Motor neuron (in vitro differentiated cells): ENCODE measurements at places on chromosomes 2 and 18. TPM values are rescaled to one million over a fixed set of nuclear protein-coding genes. Genes with fewer than 3 reads are reported as not detected.

DNA sequence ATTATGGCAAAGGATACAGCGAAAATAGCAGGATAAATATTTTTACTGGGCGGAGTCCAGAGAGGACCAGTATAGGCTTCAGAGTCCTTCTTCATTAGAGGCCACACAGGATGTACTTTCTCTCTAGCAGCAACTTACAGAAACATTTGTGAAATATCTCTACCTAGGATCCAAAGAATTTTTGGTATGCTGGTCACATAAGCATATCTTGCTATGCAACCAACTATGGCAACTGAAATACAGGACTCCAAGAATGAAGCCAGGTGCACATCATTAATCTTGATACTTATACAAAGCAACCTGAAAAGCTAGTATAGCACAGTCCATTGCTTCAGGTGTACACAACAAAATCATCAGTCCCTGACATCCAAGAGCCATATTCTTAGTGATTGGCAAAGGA is 59.1 kb upstream of the NABP1 start:
- no peak for ATAC-seq

DNA sequence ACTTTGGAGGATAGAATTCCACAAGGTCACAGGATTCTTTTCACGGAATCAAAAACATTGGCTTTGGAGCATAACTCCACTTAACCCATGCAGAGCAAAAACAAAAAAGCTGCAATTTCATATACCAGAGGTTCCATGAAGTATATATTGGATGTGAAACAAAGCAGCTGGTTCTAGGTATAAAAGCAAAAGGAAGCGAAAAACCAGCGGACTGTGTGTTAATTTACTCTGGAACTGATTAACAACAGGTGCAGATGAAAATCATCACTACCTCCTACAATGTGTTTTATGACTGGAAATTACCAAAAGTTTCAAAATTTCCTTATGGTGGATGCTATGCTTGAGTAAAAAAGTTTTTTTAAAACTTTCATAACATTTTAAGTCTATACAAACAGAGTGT is 54.4 kb upstream of the LINC00305 start:
- no peak for ATAC-seq

The DLX2 gene
- total RNA-seq, result 1.00 and 1.4 TPM in 2 replicates

The UGT1A8 gene
- 0.09 TPM in 1 of 2 replicates, not detected in the other for total RNA-seq

The PAX8 gene
- total RNA-seq, result 3.1 and 4.5 TPM in 2 replicates
